ENCODE measurements at places on chromosomes 3 and 15.

DNA sequence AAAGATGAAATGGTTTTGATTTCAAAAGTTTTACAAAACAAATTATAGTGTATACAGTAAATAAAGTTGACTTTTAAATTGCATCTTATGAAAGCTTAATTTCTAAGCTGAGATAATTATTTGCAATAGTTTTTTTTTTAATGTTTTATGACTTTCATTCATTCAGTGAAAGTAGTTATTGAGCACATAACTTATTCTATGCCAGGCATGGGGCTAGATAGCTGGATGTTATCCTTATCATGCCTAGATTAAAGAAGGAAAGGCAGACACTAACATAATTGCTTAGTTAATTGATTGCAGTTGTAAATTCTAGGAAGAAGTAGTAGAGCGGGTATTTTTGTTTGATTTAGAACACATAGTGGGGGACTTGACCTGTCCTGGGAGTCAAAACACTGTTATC is 92.4 kb downstream of the FNDC3B start:
- no peak for DNase-seq

DNA sequence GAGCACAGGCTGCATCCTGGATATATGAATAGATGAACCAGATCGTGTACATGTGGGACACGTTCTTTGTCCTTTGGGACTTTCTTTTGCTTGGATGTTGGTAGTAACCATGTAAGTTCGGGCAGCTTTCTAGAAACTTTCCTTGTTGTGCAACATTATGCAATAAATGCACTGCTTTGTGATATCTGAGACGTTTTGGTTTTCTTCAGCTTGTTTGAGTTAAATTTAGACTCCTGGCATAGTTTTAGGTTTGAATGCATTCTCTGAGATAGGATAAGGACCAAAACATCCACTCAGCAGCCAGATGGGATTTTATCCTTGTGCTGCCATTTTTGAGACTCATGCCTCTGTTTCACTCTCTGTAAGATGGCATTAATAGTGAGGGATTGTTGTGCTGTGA is 158.9 kb downstream of the IGF1R start:
- DNase-seq: peak; percentile 94

DNA sequence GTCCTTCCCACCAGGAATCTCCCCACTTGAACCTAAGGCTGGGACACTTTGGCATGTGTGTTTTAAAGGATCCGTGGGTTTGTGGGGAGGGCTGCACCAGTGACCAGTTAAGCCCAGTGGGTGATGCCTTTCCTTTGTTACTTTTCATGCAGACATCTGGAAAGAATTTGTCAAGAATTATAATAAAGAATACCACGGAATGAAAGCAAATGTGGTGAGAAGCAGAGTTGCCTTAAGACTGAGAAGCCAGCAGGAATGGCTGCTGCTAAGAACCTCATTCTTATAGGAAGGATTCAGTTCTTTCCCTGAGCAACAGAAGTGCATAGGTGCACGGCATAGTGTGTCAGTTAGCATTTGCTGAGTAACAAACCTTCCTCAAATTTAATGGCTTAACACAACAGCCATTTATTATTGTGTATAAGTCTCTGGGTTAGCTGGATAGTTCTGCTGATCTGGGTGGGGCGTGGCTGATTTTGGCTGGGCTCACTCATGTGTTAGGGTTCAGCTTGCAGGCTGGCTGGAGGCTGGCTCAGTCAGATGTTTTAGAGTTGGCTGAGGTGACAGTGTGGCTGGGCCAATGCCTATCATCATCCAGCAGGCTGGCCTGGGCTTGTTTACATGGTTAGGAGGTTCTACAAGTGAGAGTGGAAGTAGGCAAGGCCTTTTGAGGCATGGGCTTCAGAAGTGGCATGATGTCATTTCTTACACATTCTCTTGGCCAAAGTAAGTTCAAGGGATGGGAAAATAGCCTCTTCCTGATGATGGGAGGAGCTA is 262.7 kb upstream of the CTDSPL start:
- DNase-seq: no peak

DNA sequence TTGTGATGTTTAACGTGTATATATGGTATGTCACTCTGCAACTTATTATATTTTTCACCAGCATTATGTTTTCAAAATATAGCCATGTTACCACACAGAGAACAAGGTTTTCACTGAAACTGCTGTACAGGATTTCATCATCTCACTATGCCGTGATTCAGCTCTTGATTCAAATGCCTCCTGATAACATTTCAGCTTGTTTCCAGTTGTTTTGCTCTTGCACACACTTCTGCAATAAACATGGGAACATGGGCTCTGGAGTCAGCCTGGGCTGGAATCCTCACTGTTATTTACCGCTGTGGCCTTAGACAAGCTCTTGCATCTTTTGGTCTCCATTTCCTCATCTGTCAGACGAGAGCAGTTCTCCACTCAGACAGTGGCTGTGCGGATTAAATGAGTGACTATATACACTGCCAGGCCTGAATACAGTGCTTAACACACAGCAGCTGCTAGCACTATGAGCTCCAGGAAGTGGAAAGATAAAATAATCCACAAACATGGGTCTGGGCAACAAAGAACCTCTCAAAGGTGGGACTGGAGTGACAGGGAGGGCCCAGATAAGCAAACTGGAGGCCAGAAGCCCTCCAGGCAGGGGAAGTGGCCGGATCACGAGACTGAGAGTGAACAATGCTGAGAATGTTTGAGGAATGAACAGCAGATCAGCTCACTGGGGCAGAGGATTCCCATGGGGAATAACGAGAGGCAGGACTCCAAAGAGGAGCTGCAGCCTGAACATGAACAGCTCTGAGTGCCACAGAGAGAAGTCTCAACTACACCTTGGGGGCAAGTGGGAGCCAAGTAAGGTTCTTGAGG is 17.7 kb downstream of the NTRK3 start:
- DNase-seq: peak; percentile 64

- no peak for DNase-seq
Observed at GRCh38 chr3:156859578-156859977, 33.4 kb downstream of the LEKR1 start.

DNA sequence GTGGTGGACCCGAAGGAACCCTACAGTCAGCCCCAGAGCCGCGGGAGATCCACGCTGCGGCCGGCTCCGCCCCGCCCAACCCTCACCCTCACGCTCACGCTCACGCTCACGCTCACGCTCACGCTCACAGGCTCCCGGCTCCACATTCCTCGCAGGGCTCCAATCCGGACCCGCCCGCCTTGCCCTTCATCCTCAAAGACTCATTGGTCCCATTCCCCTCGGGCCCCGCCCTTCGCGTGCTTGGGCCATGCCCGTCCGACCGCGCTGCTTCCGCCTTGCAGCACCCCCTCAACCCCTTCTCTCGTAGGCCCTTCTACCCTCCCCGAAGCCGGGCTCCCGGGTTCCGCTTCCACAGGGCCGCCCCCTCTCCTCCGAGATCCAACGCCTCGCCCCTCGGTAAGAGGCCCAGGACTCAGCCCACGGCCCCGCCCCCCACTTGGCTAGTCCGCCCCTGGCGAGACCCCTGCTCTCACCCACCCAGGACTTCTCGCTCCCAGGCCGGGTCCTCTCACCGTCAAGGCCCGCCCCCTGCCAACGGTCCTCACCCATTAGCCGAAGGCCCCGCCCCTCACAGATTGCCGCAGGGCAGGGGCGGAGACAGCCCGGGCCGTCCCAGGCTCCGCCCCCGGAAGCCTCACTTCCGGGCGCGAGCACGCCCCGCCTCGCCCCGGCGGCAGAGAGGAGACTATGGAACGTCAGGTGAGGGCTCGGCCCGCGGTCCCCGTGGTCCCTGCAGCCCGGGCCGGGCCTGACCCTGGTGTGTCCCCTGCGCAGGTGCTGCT is at the start of gene APEH:
APEH (plus strand) TSS at position 637 of the 782 bp plus-strand sequence; CDS start at position 688, 51 bp downstream.
- DNase-seq: peak; percentile 99

GRCh38 chr3:161389445-161390035 is 18.2 kb upstream of the SPTSSB start:
- no peak for DNase-seq

DNA sequence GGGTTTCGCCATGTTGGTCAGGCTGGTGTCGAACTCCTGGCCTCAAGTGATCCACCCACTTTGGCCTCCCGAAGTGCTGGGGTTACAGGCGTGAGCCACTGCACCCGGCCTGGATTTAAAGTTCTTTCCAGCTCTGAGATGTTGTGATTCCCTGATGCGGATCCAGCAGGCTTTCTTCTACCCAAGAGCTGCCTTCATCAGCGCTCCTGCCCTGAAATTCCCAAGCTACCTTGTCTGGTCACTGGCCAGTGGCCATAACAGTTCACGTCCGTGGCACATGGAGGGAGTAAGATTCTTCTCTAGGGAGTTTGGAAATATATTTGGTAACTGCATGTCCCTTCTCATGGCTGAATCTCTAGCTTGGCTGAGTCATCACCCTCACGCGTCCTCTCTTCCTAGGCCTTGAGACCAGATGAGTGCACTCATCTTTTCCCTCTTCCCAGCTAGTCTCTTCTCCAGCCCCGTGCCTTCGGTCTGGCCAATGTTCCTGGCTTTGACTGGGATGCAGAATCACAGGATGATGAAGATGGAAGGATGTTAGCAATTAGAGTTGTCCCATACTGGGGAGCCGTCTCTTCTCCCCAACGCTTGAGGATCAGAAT is 29.8 kb upstream of the APOD start:
- peak; percentile 56 for DNase-seq

DNA sequence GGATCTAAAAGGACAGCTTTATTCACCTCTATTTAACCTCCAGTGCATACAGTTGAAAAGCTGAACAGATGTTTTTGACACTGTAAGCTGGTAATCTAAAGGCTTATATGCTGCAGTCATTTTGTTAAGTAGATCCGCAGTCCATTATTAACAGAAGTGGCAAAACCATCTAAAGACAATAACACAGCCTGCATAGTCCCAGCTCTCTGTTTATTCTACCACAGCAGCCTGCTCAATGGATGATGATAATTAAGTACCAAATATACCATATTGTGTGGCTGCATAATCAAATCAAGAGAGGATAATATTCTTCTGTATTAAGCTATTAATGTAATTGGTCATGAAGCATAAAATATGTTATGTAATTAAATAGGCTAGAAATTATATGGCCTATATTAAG is 207.1 kb downstream of the MEIS2 start:
- no peak for DNase-seq

GRCh38 chr15:58377193-58377592 is 54.6 kb upstream of the LIPC start:
- no peak for DNase-seq

GRCh38 chr3:98573181-98573728 is 20.2 kb downstream of the CPOX start:
- peak; percentile 57 for DNase-seq
